ENCODE measurements at places on chromosomes 6 and 20. TPM values are rescaled to one million over a fixed set of nuclear protein-coding genes. Genes with fewer than 3 reads are reported as not detected.

- no peak for DNase-seq
Measured at GRCh38 chr20:21507400-21508229, 6.2 kb downstream of the NKX2-2 start.

- DNase-seq, result no peak
Measured at GRCh38 chr6:3007571-3007970, 7.9 kb downstream of the NQO2 start.

Gene TRIM31
- total RNA-seq, result not detected

Gene FRK
- 0.06 TPM for total RNA-seq

- DNase-seq, result no peak
Measured at GRCh38 chr6:25968769-25969168, 6.2 kb downstream of the TRIM38 start.

DNA sequence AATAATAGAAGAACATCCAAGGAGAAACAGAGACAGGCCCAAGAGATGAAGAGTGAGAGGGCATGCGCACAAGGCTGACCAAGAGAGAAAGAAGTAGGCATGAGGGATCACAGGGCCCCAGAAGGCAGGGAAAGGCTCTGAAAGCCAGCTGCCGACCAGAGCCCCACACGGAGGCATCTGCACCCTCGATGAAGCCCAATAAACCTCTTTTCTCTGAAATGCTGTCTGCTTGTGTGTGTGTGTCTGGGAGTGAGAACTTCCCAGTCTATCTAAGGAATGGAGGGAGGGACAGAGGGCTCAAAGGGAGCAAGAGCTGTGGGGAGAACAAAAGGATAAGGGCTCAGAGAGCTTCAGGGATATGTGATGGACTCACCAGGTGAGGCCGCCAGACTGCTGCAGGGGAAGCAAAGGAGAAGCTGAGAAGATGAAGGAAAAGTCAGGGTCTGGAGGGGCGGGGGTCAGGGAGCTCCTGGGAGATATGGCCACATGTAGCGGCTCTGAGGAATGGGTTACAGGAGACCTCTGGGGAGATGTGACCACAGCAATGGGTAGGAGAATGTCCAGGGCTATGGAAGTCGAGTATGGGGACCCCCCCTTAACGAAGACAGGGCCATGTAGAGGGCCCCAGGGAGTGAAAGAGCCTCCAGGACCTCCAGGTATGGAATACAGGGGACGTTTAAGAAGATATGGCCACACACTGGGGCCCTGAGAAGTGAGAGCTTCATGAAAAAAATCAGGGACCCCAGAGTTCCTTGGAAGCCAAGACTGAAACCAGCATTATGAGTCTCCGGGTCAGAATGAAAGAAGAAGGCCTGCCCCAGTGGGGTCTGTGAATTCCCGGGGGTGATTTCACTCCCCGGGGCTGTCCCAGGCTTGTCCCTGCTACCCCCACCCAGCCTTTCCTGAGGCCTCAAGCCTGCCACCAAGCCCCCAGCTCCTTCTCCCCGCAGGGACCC lies 981 bp upstream of the TNF start:
- DNase-seq, result no peak

Gene HEBP2
- total RNA-seq, result 28.0 TPM

DNA sequence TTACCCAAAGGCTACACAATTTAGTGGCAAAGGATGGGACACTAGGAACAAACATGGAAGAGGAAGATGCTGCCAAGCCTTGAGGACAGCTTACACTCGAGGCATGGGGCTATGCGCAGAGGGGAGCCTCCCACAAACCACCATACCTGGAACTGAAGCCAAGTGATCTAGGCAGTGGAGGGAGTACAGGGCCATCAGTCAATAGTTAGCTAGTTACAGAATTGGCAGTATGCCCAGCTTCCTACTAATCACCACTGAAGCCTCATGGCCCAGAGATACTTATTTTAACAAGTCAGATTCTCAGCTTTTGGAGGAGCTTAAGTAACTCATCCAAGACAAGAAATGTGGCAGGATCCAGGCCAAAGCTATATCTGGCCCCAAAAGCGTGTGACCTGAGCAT lies 226.6 kb upstream of the MOCS1 start:
- no peak for DNase-seq

DNA sequence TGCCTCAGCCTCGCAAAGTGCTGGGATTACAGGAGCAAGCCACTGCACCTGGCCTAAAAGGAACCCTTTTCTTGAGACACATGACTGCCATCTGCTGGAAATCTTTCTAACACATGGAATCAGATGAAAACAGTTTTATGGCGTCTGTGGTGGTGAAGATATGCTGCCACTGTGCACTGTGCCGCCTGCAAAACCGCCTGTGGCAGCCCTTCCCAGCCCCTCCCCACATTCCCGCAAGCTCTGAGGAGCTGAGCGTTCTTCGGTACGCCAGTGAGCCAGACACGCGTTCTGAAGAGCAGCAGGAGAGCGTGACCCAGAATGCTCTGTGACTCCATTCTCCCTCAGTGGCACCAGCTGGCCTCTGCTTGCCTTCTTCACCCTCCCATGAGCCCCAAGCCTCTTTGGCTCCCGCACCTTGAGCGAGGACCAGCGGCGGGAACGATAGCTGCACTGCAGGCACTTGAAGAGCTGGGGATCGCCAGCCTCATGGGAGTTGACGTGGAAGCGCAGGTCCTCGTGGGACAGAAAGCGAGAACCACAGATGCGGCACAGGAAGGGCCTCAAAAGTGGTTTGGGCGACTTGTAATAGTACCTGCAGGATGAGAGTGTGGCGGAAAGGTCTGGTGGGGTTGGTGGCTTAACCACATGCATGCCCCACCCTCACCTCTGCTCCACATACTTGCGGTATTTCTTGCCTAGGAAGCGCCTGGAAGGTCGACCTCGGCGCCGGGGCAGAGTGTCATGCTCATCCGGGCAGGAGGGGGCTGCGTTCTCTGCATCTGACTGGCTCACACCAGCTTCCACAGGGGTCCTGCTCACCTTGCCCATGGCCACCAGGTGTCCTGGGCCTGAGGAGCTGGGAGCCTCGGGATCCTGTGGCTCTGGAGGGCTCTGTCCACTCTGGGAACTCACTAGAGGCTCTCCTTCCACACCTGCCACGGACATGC lies 8.7 kb downstream of the ZNF335 start:
- no peak for DNase-seq

- DNase-seq, result no peak
Measured at GRCh38 chr6:150345781-150346180, 23.0 kb upstream of the IYD start.

Gene SLC17A1
- not detected for total RNA-seq

Gene CRISP2
- total RNA-seq, result not detected

Gene VSX1
- total RNA-seq, result not detected

- no peak for DNase-seq
Measured at GRCh38 chr20:35133735-35134134, 13.4 kb downstream of the EDEM2 start.

DNA sequence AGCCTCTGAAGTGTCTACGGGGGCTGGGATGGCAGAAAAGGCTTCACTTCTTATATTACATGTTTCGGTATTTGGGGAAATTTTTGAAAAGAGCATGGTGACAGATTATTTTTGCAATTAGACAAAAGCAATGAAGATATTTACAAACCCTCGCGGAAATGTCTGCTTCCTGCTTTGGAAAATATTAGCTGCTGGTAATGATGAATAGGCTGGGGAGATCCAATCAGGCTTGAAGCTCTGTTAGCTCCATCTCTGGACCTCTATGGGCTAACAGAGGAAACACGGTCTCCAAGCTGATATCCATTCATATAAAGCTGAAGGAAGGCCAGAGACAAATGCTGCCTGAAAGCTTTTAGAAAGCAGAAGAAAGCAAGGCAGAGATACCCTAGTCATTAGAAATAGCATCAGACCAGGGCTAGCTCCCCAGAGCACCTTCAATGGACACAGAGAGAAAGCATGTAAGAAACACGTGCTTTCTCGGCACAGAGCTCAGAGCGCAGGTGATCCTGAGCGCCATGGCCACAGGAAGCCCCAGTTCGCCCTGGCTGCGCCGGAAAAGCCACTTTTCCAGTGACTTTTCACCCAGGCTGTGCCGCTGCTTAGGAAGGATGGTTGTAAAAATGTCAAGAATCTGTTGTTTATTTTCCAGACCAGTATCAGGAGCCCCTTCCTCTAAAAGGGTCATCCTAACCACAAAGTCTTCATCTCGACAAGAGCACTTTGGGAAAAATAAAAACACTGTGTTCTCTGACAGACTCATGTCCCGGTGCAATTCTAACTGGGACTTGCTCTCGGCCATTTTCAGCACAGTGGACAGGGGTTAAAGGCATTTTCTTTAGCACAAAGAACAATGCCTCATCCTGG lies 68.5 kb upstream of the NFATC2 start:
- DNase-seq, result no peak

GRCh38 chr6:169240125-169240524 lies 13.5 kb downstream of the THBS2 start:
- no peak for DNase-seq

Gene TNNC2
- total RNA-seq, result not detected

Data from activated naive CD8-positive, alpha-beta T cell treated with anti-CD3 and anti-CD28 coated beads for 36 hours (primary cell).